HAP-1 (cell line): ENCODE measurements at places on chromosomes 1 and 21.

GRCh38 chr1:39230261-39231190 is 26.0 kb downstream of the MACF1 start:
- no peak for DNase-seq

- DNase-seq = no peak
Measured at GRCh38 chr1:214280386-214281020, 456 bp upstream of the SMYD2 start.

DNA sequence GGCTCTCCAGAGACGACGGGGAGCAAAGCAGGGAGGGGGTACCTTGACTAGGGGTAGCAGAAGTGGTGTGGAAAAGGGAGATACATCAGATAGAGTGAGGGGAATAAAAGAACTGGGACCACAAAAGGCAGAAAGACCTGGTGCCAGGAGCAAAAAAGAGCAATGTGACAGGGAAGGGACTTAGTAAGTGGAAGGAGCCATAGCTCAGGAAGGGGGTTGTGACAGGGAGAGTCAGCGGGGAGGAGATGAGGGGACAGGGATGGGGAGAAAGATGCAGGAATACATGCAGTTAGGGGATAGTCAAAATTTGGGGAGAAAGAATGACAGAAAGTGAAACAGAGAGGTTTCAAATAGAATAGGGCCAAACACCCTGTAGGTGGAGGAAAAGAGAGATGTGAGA is 20.5 kb downstream of the RHOU start:
- DNase-seq = no peak

DNA sequence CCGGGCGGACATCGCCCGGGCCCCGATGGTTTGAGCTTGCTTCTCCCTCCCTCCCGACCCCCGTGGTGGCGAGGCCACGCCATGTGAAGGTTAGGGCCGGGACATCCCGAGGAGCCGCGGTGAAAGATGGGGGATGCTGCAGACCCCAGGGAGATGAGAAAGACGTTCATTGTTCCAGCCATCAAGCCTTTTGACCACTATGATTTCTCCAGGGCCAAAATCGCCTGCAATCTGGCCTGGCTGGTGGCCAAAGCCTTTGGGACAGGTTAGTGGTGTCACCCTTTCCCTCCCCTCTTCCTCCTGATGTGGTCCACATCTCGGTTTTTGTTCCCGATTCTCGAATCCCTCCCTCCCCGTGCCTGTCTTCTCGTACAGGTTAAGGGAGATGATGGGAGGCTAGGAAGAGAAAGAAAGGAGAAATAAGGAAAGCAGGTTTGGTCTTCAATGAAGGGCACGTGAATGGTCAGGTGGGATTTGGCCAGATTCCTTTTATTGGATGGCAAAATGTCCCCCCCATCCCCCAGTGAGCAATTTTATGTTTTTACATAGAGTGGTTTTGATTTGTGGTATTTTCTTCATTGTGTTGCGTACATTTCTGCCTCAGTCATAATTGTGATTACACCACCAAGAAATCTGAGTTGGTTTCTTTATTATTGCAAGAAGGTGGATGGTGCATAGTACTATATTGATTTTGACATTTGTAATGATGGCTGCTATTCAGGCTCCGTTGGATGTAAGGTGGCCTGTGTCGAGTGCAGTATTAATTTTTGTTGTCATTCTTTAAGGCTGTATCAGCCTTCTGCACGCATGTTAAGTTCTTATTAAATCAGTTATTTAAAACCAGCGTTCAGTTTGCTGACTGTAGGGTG is 1.2 kb downstream of the CAMSAP2 start:
- no peak for DNase-seq

DNA sequence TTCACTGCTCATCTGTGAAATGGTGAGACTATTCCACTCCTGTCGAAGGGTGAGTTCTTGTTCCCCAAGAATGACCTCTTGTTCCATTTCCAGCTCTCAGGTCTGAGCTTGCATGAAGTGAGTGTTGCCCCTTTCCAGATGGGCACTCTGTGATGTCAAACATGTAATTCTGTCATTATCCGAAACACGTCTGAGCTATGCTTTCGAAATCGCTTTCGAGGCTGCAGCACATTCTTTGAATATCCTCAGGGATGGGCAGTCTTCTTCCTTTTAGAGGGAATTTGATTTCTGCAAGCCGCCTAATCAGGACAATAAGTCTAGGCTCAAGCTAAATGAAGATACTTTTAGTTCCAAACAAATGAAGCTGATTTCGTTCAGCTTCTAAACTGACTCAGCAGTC is 15.1 kb downstream of the NFASC start:
- DNase-seq = no peak

- DNase-seq = peak; percentile 56
Measured at GRCh38 chr1:71521655-71522264, 440.9 kb upstream of the ZRANB2 start.

- DNase-seq = no peak
Measured at GRCh38 chr1:58704616-58705021, 4.8 kb upstream of the MYSM1 start.

DNA sequence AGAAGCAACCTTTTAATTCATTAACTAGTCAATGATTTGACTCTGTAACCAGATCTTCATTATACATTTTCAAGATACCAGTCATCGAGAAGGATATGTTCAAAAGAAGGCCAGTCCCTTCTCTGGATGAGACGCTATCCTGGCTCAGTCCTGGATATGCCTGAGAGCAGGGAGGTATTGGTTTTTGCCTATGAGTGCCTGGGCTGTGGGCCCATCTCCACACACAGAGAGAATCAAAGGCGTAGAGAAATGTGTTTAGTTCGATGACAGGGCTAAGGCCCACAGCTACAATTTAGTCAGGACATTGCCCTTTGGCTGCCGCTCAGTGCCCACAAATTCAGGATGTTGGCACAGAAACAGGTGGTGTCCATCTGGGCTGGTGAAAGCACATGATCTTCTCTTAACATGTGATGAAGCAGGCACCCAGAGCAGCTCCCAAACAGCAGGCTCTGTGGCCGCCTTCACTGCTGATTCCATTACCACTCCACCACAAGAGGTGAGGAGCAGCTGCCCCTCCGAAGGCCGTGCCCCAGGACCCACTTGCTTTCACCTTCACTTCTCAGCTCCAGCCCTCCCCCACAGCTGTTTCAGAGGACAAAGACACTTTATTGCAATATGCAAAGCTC is 24.7 kb downstream of the ACKR1 start:
- DNase-seq = no peak

- DNase-seq = no peak
Measured at GRCh38 chr1:236176337-236177336, 34.3 kb downstream of the GPR137B start.

DNA sequence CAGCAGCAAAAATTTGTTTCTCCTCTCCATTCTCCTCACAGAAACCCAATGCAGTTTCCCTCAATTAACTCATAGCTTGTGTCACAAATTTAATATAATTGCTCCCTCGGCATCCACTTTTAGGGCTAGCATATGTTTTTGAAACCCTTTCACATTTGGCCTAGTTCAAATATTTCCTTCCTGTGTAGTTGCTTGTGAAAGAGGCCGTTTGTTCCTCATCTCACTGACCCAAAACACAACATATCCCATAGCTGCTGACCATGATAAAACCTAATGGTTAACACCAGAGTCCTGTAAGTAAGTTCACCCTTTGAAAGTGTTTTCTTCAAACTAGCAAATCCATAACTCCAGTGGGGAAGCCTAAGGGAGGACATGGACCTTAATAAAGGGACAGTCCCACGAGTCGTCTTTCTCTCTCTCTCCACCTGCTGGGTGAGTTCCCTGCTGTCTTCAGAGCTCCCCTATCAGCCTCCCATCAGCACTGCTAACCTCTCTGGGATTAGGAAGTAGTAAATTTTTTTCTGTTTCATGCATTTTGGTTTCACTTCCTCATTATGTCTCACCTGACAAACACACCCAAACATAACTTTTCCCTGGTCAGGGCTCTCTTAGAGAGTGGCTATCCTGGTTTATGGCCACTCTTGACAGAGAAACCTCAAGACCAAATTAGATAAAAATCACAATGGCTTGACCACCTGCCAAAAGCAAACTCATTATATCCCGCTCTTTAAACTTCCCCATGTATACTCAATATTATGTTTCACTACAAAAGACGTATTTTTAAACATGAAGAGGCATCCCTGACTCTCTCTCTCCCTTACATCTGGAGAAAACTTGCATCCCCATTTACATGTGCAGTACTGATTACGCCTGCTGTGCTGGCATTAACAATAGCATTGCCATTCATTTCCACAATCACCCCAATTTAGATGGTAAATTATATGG is 177.7 kb upstream of the HP1BP3 start:
- DNase-seq = no peak

DNA sequence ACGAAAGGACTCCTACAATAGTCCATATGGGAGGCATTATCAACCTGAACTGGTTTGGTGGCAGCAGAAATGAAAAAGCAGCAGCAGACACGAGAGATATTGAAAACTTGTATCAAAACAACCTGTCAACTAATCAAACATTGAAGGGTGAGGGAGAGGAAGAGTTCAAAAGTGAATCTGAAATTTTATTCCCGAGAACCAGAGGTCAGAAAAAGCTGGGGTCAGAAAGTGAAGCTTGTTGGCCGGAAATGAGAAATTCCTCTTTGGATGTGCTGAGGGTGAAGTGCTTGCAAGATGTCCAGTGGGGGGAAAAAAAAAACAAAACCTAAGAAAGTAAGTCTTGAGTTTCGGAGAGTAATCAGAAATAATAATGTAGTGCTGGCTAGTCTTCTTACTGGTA is 1.9 kb upstream of the C4BPA start:
- no peak for DNase-seq

- DNase-seq = no peak
Measured at GRCh38 chr1:190936337-190936736, 458.7 kb upstream of the BRINP3 start.

- DNase-seq = no peak
Measured at GRCh38 chr1:45654540-45655280, 30.9 kb upstream of the CCDC17 start.

GRCh38 chr1:233157245-233157644 is 138.3 kb downstream of the PCNX2 start:
- no peak for DNase-seq

DNA sequence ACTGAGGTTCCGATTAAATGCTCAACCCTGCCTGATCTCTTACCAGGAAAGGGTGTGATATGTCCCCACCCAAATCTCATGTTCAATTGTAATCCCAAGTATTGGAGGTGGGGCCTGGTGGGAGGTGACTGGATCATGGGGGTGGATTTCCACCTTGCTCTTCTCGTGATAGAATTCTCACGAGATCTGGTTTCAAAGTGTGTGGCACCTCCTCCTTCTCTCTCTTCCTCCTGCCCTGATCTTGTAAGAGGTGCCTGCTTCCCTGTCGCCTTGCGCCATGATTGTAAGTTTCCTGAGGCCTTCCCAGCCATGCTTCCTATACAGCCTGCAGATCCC is 34.9 kb downstream of the RSPH1 start:
- no peak for DNase-seq

DNA sequence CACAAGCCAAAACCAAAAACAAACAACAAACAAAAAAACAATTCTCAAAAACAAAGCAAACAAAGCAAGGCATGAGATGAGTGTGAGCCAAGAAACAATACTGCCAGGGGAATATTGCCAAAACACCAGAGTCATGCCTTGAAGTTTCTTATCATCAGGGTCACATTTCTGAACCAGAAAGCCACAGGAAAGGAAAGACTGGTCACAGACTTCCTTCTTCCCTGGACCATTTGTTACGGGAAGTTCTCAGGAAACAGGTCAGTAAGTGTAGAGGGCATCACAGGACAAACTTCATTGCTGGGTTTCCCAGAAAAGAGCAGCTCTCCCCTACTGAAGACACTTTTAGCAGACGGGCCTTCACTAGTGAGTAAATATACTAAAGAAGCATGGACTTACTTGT is 191.2 kb downstream of the GABPA start:
- DNase-seq = no peak

DNA sequence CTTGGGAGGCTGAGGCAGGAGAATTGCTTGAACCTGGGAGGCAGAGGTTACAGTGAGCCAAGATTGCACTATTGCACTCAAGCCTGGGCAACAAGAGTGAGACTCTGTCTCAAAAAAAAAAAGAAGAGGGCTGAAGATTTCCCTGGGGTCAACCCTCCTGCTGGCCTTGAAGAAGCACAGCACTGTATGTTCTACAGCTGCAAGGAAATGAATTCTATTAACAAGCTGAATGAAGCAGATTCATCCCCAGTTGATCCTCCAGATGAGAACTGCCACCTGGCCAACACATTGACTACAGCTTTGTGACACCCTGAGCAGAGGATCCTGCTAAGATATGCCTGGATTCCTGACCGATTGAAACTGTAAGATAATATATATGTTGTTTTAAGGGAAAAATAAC is 129.5 kb downstream of the ADSS2 start:
- no peak for DNase-seq

DNA sequence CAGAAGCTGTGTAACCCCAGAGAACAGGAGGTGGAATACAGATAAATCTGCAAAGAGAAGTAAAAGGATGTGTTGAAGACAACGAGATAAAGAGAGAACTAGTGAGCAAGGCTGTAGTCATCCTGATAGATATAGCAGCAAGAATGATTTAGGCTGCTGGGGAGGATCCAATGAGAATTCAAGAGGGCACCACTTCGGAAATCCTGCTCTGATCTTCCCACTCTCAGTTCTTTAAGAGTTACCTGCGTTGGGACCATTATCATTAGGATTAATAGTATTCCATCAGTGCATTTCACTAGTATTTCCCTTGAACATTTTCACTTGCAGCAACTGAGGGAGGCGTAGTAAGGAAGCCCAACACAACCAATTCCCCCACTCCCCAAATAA is at the start of gene BRINP3:
BRINP3 (minus strand) TSS at position 103 of the 387 bp plus-strand sequence.
- no peak for DNase-seq

DNA sequence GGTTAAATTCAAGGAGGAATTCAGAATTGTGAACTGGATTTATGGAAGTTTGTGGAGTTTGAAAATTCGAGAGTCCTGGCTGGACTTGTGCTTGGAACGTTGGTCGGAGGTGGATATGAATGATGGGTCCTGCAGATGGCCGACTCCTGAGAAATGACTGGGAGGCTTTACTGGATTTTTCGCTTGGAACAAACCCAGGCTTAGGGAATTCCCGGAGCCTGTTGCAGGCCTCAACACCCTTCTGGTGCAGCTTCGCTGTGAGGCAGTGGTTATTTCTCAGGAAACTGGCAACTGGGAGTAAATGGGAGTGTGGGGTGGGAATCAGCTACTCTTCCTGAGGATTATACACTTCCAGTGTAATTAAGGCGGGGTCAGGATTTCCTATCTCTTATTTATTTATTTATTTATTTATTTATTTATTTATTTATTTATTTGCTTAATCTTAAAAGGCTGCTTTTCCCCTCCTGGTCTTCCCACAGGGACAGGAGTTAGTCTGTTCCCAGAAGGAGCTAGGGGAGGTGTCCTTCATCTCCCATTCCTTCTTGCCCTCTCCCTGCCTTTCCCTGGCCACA is 21.1 kb downstream of the MAPKAPK2 start:
- no peak for DNase-seq
